ENCODE measurements at places on chromosomes 1 and 21.

GRCh38 chr1:181089017-181089675 lies 646 bp downstream of the IER5 start:
- peaks cover 27% of the 10 kb centered on the region for H3K4me1 ChIP-seq
- no peaks in the 10 kb centered on the region for H3K27me3 ChIP-seq
- H3K4me3 ChIP-seq, result peak overlapping the region; percentile 88

DNA sequence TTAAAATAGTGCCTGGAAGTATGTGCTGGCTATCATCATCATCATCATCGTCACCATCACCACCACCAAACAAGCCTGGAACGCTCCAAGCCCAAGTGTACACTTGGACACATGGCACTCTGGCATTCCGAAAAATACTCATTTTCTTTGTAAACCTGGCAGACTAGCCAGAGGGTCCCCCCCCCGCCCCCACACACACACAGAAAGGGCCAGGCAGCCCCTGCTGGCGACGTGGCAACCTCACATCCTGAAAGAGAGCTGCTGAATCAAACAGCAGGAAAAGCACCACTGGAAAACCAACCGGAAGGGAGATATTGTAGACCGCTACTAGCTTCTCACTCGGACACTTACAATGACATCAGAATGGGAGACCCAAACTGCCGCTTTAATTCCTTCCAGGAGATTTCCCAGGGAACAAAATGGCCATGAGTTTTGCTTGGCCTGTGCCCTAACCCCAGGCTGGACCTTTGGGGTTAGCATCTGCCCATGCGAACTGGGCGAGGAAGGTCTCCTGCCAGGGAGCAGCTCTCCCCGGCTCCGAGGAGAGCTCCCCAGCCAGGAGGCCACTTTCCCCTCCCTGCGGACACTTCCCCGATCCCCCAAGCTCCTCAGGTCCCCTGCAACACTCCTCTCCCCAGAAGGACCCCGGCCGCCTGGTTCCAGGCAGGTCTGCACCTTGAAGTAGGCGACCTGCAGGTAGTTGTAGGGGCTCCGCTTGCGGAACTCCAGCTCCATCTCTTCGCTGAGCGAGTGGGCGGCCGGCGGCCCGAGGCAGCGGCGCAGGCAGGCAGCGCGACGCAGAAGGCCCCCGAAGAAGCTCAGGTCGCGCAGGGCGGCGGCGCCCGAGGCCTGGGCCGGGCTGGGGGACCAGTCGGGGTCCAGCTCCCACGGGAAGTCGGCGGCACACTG lies 742 bp downstream of the P3H1 start:
- no peaks in the 10 kb centered on the region for H3K36me3 ChIP-seq
- peak overlapping the region; percentile 73 for H3K4me3 ChIP-seq
- H3K4me1 ChIP-seq, result peaks cover 36% of the 10 kb centered on the region
- no peak for DNase-seq

GRCh38 chr1:211520641-211521040 lies 28.7 kb upstream of the RD3 start:
- H3K36me3 ChIP-seq, result no peaks in the 10 kb centered on the region
- peaks cover 4% of the 10 kb centered on the region for H3K4me1 ChIP-seq
- H3K27me3 ChIP-seq, result no peaks in the 10 kb centered on the region
- DNase-seq, result no peak
- H3K4me3 ChIP-seq, result no peak overlapping the region

DNA sequence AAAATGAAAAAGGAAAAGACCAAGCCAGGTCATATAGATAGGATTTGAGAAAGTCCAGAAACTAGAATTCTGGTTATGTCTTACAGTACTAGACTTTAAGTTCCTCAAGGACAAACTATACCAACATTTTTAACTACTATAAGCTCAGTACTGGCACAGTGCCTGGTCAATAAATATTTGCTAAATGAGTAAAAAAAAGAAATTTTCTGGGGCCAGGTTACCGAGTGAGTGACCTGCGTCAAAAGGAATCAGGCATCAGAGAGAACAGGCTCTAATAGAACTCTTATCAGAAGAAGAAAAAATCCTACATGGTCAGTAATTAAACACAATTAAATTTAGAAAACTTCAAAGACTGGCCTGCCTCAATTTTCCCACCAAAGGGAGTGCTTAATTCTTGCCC lies 23.8 kb upstream of the YRDC start:
- no peaks in the 10 kb centered on the region for H3K4me1 ChIP-seq
- H3K27me3 ChIP-seq, result no peaks in the 10 kb centered on the region
- no peak for DNase-seq
- H3K36me3 ChIP-seq, result peaks cover 35% of the 10 kb centered on the region
- no peak overlapping the region for H3K4me3 ChIP-seq

GRCh38 chr1:198908995-198909394 lies 270.2 kb downstream of the PTPRC start:
- no peaks in the 10 kb centered on the region for H3K36me3 ChIP-seq
- DNase-seq, result no peak
- H3K4me1 ChIP-seq, result peaks cover 10% of the 10 kb centered on the region
- H3K4me3 ChIP-seq, result no peak overlapping the region
- no peaks in the 10 kb centered on the region for H3K27me3 ChIP-seq

DNA sequence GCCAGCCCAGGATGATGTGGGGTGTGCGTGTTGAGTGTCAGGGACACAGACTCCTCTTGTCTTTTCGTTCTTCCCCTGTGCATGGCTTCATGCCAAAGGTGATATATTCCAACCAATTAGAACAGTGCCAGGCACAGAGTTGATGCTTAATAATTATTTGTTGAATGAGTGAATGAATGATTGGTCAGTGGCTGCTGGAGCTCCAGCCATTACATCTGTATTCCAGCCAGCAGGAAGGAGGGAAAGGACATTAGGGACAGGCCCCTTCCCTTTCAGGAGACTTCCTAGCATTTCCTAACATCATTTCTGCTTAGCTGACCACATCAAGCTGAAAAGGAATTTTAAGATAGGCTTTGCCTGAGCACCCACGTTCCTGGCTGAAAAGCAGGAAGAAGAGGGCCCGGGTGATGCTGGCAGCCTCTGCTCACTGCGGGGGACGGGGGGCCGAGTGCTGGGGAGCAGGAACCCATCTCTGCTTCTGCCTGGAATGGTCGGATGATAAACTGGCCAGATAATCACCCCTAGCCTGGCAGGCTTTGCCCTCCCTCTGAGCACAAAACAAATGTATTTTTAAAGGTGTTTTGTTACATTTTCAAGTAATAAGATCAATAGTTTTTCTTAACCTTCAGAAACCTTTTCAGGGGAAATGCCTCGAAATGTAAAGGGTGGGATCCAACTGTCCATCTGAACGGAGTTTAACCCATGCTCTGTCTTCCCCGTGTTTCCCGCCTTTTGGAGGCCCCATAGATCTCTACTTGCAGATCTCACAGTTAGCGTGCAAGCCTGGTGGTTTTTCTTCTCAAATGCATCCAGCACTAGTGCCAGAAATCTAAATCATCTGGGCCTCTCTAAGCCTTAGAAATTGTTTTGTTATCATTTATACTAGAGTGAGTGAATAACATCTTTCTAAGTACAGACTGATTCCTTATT lies 39.0 kb downstream of the SLC37A1 start:
- H3K4me1 ChIP-seq, result no peaks in the 10 kb centered on the region
- no peak for DNase-seq
- no peaks in the 10 kb centered on the region for H3K27me3 ChIP-seq
- H3K4me3 ChIP-seq, result no peak overlapping the region

- H3K27me3 ChIP-seq, result no peaks in the 10 kb centered on the region
- no peak overlapping the region for H3K27ac ChIP-seq
- no peaks in the 10 kb centered on the region for H3K4me1 ChIP-seq
- H3K4me3 ChIP-seq, result no peak overlapping the region
- no peaks in the 10 kb centered on the region for H3K36me3 ChIP-seq
- DNase-seq, result peak; percentile 1
These were observed 43.1 kb downstream of the SCP2 start for GRCh38 chr1:52970149-52970548.

Data from CD8-positive, alpha-beta memory T cell (primary cell).